Muscle of leg (tissue), 16 donors: ENCODE measurements at places on chromosomes 2 and 18.

DNA sequence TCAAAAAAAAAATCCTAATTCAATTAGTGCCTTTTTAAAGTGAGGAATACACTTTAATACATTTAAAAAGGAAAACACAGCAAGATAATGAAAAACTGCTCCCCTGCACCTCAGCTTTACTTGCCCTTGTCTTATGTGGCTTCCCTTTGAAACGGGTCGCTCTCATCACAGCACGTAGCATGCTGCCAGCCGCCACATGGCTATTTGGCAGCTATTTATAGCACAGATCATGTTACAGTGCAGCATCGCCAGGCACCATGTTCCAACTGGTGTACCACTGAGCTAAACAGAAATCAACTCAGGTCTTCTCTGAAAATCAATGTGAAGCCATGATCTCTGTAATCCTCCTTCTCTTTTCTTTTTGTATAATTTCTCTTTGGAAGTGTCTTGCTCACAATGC, 65.1 kb downstream of the TMEM182 start:
- peak; percentile 82 for DNase-seq

- DNase-seq, result no peak
Measured at GRCh38 chr2:222912776-222913175, 51.9 kb downstream of the ACSL3 start.

DNA sequence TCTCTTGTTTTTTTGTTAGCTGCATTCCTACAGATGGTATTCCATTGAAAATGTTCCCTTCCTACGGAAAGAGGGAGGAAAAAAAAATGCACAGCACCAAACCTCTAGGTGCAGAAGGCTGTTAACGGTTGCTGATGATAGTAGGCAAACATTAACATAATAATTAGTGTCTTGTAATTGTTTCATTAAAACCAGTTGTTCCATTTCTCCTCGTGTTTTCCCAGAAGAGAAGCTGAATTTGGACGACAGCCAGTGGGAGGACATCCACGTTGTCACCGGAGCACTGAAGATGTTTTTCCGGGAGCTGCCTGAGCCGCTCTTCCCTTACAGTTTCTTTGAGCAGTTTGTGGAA, 494.7 kb downstream of the ARHGAP15 start:
- no peak for DNase-seq

- DNase-seq, result peak; percentile 76
Measured at GRCh38 chr18:59514203-59514602, 155.1 kb upstream of the LMAN1 start.

- DNase-seq, result no peak
Measured at GRCh38 chr2:167122389-167122788, 234.1 kb downstream of the XIRP2 start.

GRCh38 chr2:68390586-68390985, 25.5 kb downstream of the PLEK start:
- peak; percentile 59 for DNase-seq

GRCh38 chr2:219368690-219369191, 19.0 kb downstream of the DNPEP start:
- peak; percentile 67 for DNase-seq

GRCh38 chr18:23226930-23227725, 91.8 kb downstream of the CABLES1 start:
- peak; percentile 79 for DNase-seq

DNA sequence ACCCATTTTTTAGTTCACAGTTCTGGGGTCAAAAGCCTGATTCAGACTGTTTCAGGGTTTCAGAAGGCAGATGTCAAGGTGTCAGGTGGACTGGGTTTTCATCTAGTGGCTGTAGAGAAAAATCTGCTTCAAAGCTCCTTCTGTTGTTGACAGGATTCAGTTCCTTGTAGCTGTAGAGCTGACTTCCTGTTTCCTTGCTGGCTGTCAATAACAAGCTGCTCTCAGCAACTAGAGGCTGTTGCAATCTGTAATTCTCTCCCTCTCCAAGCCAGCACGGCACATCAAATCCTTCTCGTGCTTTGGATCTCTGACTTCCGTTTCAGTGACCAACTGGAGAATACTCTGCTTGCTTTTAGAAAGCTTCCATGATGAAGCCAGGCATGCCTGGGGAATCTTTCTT, 179.4 kb downstream of the DOK6 start:
- peak; percentile 41 for DNase-seq

- DNase-seq, result peak; percentile 48
Measured at GRCh38 chr2:69299772-69300516, 87.1 kb downstream of the GFPT1 start.

DNA sequence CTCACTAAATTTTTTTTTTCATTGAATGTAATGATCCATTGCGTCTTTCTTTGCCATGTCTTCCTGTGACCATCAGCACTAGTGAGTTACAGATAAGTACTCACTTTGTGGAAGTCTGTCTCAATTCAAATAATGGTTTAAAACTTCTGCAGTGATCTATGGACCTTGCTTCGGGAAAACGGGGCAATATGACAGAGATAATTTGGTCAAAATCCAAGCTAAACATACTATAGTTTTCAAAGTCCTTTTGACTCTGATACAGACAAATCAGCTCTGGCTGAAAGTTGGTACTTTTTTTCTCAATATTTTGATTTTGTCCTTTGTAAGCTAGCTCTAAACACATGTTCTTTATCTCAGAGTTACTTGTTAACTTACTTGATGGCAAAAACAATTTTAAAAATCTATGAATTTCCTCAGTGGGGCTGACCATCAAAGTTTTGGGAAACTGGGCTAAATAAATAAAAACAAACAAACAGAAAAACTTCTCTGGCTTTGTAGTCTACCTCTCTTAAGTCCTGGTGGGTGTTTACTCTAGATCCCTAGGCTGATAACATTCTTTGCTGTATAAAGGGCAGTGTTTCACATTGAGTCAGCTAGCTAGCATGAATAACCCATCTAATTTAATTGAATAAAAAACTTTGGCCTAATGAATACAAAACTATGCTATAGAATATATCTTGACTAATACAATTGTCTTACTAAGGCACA, 327.6 kb downstream of the RDH14 start:
- no peak for DNase-seq

DNA sequence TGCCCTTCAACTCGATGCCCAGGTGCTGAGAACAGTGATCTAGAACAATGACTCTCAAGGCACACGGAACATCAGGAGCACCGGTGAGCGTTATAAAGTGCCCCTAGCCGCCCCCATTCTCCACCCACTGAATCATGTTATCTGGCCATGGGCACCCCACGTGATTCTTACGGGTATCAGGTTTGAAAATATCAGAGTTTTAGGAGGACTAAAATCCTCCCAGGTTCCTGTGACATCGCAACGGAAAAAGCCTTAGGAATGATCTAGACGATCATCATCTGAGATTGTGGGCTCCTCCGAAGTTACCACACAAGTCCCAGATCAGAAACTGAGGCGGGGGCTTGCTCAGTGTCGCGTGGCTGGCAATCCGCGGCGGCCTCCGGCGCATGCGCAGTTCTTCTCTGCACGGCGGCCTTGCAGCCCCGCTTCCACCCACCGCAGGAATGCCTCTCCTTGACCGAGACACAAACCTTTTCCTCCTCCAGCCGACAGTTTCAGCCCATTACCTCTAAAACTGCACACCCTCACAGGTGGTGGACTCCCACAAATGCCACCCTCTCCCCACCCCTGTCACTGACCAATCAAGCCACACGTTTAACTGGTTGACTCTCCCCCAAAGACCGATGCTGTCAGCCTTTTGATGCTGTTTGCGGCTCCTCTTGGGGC, 5.8 kb upstream of the MRPL33 start:
- peak; percentile 61 for DNase-seq

- DNase-seq, result no peak
Measured at GRCh38 chr2:157938556-157938955, 62.4 kb upstream of the ACVR1 start.

DNA sequence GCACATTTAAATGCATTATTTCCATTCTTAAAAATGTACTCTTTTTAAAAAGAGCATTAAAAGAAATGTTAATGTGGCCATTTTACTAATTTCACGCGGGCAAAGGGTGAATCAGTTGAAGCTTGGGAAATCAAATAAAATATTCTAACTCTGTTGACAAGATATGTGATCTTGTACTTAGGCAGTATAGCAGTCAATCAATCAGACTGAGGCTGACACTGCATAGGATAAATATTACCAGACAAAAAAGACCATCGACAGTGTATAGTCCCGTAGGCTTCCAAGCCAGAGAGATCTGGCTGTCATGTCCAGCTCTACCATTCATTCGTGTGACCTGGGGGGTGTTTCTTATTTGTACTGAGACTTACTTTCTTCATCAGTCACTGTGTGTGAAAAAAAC, 39.8 kb upstream of the CCDC68 start:
- no peak for DNase-seq

GRCh38 chr18:31578126-31578525, 13.6 kb upstream of the TTR start:
- no peak for DNase-seq

- DNase-seq, result peak; percentile 46
Measured at GRCh38 chr2:237122214-237122666, 36.6 kb downstream of the COPS8 start.

GRCh38 chr2:100202567-100202966, 60.2 kb upstream of the AFF3 start:
- no peak for DNase-seq
